ENCODE measurements at places on chromosomes 3 and 15.
A peak's percentile ranks its signal among the peaks of the same experiment; 100 is the strongest.

DNA sequence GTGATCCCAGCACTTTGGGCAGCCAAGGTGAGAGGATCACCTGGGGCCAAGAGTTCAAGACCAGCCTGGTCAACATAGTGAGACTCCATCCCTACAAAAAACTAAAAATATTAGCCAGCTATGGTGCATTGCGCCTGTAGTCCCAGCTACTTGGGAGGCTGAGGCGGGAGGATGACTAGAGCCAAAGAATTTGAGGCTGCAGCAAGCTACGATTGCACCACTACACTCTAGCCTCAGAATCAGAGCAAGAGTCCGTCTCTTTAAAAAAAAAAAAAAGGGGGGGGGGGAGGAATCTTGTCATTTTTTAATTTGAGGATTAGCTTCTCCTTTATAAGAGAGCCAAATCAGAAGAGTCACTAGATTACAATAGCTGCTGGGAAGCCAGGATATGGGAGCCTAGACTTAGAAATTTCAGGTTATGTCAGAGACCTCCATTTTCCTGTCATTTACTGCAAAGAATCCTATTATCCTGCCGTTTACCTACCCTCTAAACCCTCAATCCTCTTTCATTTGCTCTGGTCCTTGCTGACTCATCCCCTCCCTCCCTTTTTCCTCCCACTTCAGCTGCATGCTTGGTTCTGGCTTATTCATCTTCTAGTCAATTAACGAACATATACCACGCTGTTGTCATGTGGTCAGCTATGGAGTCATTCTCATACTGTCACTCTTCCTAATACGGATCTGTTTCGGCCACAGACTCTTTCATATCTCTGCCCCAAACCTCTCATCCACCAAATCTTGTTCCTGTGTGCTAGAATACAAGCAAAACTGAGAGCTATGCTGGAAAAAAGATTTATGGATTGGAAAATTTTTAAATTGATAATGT lies 83.8 kb upstream of the PPIB start:
- DNase-seq, result peak; percentile 96

GRCh38 chr3:10366651-10367101 lies 45.8 kb upstream of the SEC13 start:
- DNase-seq, result peak; percentile 99

- DNase-seq, result peak; percentile 2
These were observed 961.0 kb upstream of the CFAP20DC start for GRCh38 chr3:60010781-60011180.

DNA sequence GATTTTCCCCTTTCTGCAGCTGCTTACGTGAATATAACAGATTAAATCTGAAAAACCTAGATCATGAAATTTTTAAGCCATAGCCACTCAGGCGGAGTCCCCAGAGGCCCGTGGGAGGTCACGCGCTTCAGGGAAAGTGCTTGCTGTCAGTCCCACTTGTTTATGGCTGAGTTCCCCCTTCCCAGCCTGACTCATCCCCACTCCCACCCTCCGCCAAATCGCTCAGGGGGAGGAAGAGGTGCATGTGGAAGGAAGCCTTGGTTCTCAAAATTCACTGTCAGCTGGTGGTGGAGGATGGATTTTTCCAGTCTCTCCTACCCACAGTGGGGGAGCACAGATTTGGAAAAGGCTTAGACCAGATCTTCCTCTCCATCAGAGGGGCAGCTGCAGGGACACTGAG lies 67.4 kb downstream of the CORO2B start:
- DNase-seq, result no peak

- DNase-seq, result peak; percentile 50
These were observed 128.2 kb upstream of the OSTN start for GRCh38 chr3:191070762-191071403.

GRCh38 chr15:41961001-41961518 lies 11.3 kb downstream of the EHD4 start:
- no peak for DNase-seq

DNA sequence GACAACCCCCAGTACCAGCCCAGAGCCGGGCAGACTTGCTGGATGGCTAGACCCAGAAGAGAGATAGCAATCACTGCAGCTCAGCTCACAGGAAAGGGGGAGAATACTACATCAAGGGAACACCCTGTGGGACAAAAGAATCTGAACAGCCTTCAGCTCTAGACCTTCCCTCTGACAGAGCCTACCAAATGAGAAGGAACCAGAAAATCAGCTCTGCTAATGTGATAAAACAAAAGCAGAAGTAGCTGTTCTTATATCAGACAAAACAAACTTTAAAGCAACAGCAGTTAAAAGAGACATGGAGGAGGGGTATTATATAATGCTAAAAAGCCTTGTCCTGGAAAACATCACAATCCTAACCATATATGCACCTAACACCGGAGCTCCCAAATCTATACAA lies 283.3 kb downstream of the KLF13 start:
- DNase-seq, result no peak

Data from HT1080 (cell line).